ENCODE measurements at places on chromosomes 3 and 15.
A peak's percentile ranks its signal among the peaks of the same experiment; 100 is the strongest.

DNA sequence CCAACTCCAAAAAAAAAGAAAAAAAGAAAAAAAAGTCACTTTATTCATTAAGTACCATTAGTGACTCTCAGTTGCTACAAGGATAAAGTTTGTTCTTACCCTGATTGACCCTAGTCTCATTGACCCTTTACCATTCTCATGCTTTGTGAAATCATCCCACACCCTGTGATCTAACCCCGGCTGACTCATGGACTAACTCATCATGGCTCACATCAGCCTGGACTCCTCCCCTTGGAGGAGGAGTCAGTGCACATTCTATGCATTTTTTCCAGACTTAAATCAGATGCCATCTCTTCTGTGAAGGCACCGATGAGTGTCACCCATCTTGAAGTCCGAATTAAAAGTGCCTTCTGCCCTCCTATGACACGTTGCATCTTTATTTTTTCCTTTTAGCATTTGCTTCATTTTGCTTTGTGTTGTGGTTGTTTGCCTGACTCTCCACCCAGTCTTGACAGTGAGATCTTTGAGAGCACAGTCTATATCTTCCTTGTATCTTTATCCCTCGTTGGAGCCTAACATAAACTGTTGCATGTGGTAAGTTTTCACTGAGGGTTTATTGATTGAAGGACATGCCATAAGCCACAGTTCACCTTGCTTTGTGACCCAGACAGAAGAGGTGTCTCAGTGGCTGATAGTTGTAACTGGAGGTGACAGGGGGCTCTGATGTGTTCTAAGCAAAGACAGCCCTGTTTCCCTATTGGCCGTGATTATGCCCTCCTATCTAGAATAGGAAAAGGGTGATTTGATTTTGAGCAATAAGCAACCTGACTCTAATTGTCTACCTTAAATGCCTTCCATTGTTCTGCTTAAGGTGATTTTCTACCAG lies 72.1 kb downstream of the IL1RAP start:
- peak; percentile 49 for DNase-seq

GRCh38 chr15:60898896-60899295 lies 330.2 kb downstream of the RORA start:
- DNase-seq: no peak

DNA sequence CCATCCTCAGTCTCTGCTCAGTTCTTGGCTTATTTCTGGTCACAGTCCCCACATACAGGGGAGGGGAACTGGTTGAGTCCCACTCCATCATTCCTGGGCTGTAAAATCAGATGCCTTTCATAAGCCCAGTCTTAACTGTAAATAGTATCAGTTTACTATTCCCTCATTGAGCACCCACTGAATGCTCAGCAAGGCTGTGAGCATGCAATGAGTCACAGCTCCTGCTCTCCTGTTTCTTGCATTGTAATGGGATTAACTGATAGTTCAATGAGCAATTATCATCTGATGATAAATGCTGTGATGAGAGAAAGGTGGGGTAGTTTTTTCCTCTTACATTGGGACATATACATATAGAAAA lies 113.6 kb upstream of the TPM1 start:
- DNase-seq: no peak

- no peak for DNase-seq
Measured at GRCh38 chr15:78225783-78226541, 8.4 kb downstream of the ACSBG1 start.

- DNase-seq: no peak
Measured at GRCh38 chr3:36777424-36778218, 13.3 kb upstream of the DCLK3 start.

GRCh38 chr3:38131621-38132369 lies 5.1 kb downstream of the ACAA1 start:
- DNase-seq: no peak

- DNase-seq: no peak
Measured at GRCh38 chr3:43885908-43886618, 195.3 kb downstream of the ABHD5 start.

DNA sequence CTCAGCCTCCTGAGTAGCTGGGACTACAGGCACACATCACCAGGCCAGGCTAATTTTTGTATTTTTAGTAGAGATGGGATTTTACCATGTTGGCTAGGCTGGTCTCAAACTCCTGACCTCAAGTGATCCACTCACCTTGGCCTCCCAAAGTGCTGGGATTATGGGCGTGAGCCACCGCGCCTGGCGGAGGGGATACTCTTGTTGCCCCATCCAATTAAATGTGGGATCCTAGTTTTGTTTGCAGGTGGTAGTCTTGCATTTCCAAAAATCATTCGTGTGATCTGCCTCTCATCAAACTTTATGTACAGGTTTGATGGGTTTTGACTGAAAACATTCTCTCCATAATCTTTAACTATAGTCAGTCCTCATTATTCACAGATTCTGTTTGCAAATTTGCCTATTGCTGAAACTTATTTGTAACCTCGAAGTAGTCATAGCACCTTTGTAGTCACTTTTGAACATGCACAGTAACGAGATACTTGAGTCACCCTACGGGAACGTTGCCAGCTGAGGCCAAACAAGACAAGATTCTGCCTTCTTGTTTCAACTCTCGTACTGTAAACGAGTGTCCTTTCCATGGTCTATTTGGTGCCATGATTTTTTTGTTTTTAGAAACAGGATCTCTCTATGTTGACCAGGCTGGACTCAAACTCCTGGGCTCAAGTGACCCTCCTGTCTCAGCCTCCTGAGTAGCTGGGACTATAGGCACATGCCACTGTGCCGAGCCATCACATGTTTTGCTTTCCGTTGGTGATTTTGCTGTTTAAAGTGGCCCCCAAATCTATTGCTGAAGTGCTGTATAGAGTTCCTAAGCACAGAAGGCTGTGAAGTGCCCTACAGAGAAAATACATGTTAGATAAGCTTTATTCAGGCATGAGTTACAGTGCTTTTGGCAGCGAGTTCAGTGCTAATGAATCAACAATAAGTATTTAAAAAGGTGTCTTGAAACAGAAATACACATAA lies 8.1 kb upstream of the MAPK6 start:
- DNase-seq: no peak

DNA sequence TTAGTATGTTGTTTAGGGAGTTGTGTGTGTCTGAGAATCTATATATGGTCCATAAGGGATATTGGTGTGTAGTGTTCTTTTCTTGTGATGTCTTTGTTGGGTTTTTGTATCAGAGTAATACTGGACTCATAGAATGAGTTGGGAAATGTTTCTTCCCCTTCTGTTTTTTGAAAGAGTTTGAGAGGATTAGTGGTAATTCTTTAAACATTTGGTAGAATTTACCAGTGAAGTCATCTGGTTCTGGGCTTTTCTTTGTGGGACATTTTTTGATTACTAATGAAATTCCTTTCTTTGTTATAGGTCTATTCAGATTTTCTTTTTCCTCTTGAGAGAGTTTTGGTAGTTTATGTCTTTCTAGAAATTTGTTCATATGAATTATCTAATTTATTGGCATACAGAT lies 16.9 kb downstream of the ACKR2 start:
- DNase-seq: no peak

GRCh38 chr3:119644481-119644880 lies 15.9 kb downstream of the POPDC2 start:
- DNase-seq: no peak

DNA sequence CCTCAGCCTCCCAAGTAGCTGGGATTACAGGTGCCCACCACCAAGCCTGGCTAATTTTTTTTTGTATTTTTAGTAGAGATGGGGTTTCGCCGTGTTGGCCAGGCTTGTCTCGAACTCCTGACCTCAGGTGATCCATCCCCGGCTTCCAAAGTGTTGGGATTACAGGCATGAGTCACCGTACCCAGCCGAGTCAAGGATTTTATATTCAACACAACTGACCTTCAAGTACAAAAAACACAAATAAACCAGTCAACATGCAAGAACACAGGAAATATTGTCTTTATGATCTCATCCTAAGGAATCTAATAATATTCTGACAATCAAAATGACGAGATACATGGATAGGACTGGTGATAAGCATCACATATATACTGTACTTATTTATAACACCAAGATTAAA lies 37.9 kb downstream of the TJP1 start:
- DNase-seq: no peak

DNA sequence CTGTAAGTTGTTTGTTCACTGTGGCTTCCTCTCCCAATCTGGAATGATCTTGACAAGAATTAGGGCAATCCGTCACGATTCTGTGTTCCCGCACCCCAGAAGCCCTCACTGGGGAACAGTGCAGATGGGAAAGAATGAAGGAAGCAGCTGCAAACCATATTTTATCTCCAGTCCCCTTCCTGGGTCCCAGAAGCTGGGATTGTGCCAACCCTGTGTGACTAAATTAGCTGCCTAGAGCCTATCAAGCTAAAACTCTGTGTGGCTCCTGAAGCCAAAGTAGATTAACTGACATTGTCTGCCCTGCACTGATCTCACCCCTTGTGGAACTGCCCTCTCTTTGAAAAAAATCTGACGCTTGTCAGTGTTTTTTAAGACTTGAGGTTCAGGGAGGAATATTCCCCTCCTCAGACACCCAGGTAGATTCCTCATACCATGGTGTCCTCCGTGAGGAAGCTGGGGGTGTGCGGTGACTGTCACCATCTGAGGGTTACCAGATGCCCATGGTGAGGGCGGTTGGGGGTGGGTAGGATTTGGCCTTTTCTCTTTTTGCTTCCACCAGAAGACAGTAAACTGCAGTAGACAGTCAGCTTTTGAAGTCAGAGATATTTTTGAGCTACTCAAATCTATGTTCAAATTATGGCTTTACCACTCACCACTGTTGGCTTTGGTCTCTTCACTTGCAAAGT lies 358.3 kb upstream of the TPM1 start:
- no peak for DNase-seq

DNA sequence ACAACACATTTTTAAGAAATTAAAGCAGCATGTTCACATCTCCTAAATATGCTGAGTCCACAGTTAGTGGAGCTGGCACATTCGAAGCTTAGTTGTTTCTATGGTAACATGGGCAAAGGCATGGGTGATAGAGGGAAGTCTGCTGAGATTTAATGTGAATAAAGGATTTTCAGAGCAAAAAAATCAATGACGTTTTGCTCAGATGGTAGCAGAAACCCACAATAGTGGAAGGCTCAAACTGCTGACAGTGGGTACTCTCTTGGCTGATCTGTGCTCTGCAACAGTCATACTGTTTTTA lies 795.1 kb upstream of the ARPP21 start:
- DNase-seq: no peak

DNA sequence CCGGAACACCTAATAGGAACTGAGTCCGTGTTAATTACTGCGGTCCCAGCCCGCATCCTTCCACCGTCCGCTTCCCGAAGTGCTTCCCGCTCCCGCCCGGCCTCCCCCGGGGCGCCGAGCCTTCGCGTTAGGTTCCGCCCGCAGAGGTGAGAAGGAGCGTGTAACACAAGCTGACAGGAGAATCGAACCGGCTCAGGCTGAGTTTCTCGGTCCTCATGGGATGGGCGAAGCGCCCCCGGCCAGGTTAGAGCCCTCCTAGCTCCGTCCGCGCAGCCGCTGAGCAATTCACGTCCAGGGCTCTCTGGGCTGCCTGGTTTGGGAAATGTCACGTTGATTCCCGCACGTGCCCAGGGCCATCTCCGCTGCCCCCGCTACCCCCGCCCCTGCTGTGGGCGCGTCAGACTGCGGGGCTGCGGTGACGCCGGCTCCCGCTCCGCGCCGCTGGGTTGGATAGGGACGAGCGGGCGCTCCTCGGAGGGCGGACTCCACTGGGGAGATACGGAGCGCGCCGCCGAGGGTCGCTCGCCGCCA lies 954 bp downstream of the CLDN11 start:
- no peak for DNase-seq

GRCh38 chr3:72950372-72950771 lies 46.2 kb upstream of the PPP4R2 start:
- no peak for DNase-seq

- no peak for DNase-seq
Measured at GRCh38 chr3:54073386-54073785, 49.0 kb upstream of the CACNA2D3 start.

DNA sequence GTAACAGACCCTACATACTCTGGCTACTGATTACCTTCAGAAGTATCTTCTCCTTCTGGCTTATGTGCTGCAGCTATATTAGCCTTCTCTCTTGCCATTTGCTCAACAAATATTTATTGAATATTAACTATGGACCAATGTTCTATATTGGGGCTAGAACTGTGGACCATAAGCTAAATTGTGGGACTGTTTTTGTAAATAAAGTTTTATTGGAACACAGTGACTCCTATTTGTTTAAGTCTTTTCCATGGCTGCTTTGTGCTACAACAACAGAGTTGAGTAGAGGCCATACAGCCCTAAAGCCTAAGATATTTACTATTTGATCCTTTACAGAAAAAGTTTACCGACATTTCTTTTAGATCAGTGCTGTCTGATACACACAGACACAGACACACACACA lies 20.3 kb upstream of the XIRP1 start:
- no peak for DNase-seq

GRCh38 chr3:197027896-197028727 lies 1.5 kb downstream of the MELTF start:
- DNase-seq: no peak

DNA sequence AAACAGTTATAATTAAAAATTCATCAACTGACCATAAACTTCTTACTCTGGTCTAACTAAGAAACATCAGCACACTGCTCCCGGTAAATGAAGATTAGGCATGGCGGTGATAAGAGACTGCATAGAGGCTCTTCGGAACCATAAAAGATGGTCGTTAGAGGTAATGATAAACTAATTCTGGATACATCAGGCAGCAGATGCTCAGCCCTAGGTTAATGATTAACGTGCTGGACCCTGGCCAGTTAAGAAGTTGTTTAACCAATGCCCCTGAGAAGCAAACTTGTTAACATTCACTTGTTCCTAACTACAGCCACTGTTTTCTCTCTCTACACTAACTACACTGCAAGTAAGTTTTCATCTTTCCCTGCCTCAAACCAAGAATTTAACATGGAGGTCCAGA lies 111.5 kb downstream of the PDZRN3 start:
- DNase-seq: no peak

- no peak for DNase-seq
Measured at GRCh38 chr3:193851428-193851847, 258.4 kb downstream of the OPA1 start.

DNA sequence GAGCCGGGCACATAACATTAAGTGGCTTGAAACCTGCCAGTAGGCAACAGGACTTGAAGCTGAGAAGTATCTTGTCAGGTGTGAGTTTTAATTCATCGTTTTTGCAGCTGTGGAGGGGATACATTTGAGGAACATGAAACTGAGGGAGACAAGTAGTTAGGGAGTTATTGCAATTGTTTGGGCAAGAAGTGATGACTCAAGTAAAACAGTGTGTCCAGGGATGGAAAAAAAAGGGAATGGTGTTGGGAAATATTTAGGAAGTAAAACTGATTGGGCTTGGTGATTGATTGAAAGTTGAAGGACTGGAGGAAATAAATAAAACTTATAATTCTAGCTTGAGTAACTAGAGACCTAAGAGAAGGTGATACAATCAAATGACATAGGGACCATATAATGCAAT lies 85.5 kb downstream of the NCEH1 start:
- DNase-seq: no peak

GRCh38 chr3:120421926-120422325 lies 28.9 kb downstream of the FSTL1 start:
- no peak for DNase-seq

DNA sequence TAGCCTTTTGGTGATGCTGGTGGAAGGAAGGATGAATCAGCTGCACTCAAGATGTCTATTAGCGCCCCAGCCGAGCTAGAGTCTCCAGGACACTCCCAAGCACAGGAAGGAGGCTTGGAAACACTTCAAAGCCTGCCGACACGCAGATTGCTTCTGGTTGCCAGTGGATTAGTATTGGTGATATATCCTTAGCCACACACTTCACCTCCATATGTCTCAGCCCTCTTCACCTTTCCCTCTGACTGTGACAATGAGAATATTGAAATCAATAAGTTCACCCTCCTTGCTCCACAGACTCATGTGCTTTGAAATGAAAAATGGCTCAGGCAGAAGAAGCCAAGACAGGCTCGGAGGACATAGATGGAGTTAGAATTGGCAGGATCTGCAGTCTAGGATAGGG lies 102.9 kb upstream of the LRRN1 start:
- DNase-seq: no peak
